ENCODE measurements at places on chromosomes 12 and 14.

DNA sequence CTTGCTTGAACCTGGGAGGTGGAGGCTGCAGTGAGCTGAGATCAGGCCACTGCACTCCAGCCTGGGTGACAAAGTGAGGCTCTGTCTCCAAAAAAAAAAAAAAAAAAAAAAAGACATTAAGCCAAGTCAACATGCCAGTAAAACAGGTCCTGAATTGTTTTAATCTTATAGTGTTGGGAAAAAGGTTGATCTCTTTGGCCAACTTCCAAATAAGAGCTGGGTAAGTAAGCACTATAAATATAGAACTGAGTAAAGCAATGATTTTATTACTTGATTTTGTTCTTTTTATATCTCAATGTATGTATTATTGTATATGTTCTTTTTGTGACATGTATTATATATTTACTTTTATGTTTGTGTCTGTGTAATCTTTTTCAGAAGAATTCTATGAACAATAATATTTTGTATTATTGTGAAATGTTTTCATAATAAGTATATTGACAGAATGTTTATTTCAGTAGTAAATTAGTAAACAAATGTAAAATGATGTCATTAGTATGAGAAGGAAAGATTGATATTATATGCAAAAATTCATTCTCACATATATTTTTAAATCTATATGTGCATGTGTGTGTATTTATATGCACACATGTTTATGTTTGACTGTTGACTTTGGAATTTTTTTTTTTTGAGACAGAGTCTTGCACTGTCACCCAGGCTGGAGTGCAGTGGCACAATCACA, 9.6 kb upstream of the AKAP6 start:
- DNase-seq: no peak

GRCh38 chr14:33332497-33332896, 393.8 kb downstream of the NPAS3 start:
- no peak for DNase-seq

DNA sequence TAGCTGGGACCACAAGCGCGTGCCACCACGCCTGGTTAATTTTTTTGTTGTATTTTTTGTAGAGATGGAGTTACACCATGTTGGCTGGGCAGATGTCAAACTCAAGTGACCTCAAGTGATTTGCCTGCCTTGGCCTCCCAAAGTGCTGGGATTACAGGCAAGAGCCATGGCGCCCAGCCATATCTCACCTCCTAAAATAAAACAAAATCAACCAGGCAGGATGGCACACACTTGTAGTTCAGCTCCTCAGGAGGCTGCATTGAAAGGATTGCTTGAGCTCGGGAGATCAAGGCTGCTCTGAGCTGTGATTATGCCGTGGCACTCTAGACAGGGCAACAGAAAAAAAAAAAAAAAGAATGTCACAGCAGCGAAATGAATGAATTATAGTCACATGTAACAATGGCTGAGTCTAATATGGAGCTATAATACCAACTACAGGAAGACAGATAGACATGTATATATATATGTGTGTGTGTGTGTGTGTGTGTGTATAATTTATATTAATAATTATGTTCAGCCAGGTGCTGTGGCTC, 19.3 kb upstream of the TMEM120B start:
- no peak for DNase-seq

GRCh38 chr14:30864934-30865333, 9.4 kb upstream of the COCH start:
- no peak for DNase-seq

- no peak for DNase-seq
Measured at GRCh38 chr14:93772263-93772662, 16.0 kb downstream of the PRIMA1 start.

GRCh38 chr12:106584104-106585064, 1.6 kb downstream of the RFX4 start:
- DNase-seq: no peak

- DNase-seq: no peak
Measured at GRCh38 chr14:50106178-50106577, 10.2 kb downstream of the VCPKMT start.

- no peak for DNase-seq
Measured at GRCh38 chr14:77097006-77097699, 905 bp upstream of the CIPC start.

DNA sequence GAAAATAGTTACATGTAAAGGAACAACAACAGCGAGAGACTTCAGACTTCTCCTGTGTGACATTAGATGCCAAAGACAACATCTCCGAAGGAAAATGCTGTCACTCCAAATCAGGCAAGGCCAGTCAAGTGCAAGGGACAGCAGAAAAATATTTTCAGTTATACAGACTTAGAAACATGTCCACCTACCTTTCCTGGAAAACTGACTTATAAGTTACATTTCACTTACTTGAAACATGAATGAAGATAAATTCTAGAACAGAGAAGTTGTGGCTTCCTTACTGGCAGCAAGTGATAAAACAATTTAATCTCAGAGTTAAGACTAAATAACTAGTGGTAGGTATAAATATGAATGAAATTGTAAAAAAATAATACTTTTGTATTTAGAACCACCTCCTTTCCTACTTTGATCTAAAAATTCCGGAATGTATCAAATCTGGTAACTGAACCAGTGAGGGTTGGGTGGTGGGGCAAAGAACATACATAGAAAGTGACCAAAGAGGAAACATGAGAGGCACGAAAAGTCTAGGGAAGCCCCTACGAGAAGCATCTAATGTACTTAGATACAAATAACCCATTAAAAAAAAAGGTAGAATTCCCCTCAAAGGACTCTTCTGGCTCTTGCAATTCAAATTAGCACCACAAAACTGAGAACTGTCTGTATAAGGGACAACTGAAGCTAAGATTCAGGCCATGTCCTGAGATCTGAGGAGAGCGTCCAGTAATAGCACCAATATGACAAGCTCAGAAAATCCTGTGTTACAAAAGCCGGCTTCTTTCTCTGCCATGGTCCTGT, 21.2 kb downstream of the MTHFD1 start:
- no peak for DNase-seq

DNA sequence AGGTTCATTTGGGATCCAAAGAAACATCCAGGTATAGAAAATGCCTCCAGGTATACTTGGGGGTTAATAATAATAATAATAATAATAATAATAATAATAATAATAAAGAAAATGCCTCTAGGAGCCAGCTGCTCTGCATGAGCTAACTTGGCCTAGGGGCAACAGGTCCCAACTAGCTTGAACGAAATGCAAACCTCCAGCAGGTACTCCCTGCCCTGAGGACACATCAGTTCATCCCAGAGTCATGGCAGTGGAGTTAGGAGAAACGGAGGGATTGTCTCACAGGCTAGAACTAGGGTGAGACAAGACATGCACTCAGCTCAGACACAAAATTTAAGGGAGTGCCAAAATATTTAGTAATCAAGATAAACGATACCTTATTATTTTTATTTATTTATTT, 12.5 kb upstream of the TMEM229B start:
- no peak for DNase-seq

DNA sequence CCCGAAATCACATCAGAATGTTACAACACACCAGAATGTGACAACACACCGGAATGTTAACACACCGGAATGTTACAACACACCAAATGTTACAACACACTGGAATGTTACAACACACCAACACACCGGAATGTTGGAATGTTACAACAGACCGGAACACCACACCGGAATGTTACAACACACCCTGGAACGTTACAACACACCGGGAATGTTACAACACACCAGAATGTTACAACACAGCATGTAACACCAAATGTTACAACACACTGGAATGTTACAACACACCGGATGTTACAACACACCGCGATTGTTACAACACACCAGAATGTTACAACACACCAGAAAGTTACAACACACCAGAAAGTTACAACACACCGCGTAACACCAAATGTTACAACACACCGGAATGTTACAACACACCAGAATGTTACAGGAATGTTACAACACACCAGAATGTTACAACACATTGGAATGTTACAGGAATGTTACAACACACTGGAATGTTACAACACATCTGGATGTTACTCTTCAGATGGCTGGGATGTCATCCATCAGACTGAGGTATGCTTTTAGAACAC, 21.1 kb downstream of the CHFR start:
- peak; percentile 27 for DNase-seq

DNA sequence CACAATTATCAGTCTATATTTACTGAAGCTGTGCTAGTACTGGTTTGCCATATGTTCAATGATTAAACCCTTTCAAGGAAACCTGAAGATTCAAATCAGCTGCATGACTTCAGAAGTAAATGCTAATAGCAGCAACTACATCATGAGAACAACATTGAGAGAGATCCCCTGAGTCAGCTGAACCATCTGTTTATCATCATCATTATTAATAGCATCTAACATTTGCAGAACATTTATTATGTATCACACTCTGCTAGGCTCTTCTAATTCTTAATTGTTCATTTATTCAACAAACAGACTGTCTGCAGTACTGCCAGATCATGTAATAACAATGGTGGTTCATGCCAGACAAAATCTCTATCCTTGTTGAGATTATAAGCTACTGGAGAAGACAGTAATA, 157.4 kb downstream of the KLHL28 start:
- DNase-seq: no peak

DNA sequence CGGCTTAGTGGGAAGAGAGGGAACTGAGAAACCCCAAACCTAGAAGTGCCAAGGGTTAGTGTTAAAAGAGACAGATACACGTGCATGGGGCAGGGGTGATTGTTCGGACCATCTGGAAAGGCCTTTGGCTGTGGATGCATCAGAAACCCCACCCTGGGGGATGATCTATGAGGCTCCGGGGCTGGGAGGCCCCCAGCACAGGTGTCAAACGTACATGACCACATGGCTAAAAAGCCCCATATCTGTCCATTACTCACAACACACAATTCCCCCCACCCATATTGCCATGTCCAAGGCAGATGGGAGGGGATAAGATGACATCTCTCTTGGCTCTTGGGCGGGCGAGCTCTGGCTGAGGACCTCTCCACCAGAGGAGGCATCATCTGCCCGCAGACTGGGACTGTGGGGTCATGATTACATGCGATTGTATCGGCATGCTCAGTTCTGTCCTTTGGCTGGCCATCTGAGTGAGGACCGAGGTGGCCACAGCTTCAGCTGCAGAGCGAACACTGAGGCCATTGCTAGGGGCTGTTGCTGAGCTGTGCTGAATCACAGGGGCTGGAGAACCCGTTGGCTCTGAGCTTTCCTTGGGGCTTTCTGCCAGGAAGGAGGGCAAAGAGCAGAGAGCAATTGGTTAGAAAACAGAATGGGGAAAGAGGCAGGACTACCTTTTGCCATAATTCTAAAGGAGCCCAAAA, 9.6 kb upstream of the NPFF start:
- no peak for DNase-seq

- peak; percentile 68 for DNase-seq
Measured at GRCh38 chr14:94936401-94936892, 166.5 kb upstream of the GSC start.

DNA sequence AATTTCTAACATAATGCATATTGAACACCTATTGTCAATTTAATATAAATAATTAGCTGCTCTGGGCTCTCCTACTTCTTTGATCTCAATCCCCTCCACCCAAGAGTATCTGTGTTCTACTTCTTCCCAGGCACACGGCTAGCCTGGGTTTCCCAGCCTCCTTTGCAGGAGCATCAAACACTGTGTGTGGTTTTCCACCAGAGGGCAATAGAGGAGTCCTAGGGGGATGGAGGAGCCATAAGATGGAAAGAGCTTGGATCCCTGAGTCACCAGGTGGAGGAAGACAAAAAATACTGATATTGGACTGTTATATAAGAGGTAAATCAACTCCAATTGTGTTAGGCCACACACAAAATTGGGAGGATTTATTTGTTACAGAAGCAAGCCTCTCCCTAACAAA, 333.7 kb downstream of the GLT1D1 start:
- no peak for DNase-seq

- no peak for DNase-seq
Measured at GRCh38 chr14:54798465-54799124, 104.0 kb downstream of the GCH1 start.

- DNase-seq: no peak
Measured at GRCh38 chr12:75058228-75058627, 151.4 kb downstream of the KCNC2 start.

DNA sequence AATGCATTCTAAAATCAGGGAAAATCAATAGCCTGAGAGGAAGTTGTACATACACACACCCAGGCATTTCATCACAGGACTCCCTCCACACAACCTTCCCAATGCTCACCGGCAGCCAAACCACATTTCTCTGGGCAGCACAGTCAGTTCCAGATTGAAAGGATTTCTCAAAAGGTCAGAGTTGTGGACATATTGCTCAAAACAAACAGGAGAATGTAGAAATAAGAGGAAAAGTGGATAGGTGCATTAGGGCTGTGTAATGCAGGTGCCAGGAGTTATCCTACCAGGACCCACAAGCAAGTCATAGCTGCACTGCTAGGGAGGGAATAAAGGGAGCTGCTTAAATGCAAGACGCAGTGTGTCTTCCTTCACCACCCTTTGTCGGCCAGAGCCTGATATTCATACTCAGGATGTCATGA, 62.9 kb downstream of the GCH1 start:
- peak; percentile 76 for DNase-seq

DNA sequence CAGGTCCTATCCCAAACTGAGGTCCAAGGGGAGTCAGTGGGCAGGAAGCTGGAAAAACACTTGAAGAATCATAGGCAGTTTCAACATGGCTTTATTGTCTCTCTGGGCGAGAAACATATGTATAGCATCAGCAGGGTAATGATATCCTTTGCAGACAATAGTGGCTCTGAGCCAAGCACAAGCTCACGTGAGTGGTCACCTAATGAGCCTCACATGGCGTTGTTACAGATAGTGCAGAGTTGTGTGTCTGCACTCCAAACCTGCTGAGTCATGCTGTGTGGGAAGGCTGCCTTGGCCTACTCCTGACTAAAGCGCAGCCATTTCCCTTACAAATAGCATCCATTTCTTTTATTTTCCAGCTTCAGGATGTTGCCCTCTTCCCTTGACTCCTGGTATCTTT, 105.2 kb upstream of the SYT1 start:
- no peak for DNase-seq

DNA sequence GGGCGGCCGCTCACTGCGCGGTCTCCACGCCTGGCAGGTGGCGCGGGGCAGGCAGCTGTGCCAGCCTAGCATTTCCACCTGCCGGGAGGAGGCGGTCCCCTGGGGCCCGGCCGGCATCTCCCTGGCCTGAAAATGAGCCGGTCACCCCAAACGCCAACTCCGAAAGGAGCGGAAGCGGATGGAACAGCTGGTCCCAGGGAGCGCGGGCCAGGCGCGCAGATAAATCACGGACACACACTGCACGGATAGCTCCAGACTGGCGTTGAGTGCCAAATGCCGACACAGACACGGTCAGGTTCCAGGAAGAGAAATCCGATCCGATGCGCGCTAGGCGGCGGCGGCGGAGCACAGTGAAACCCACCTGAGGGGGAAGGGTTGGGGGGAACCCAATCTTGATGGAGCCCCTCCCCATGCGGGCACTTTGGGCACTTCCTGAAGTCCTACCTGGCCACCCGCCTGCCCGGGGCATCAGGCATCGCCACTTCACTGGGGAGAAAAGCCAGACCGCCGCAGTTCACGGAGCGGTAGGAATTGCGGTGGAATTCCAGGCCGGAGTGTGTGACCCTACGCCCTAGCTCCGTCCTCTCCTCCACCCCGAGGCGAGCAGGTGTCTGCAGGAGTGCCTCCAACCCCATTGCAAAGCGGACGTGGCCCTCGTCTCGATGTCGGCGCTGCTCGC, 624 bp upstream of the PLEKHD1 start:
- DNase-seq: peak; percentile 57
